ENCODE measurements at places on chromosomes 12 and 14.

DNA sequence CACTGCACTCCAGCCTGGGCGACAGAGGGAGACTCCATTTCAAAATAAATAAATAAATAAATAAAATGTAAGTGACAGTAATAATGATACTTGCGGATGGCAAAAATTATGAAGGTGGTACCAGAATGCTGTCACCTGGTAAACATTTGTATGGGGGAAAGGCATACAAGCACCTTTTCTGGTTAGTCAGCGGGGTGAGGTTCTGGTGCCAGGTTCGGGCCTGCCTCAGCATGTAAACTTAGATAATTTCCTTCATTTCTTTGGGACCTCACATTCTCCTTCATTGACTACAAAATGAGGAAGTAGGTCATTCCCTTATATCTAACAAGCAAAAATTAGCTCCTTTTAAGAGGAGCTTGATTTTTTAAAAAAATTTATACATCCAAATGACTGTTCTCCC, 10.8 kb downstream of the VTI1B start:
- DNase-seq = no peak

DNA sequence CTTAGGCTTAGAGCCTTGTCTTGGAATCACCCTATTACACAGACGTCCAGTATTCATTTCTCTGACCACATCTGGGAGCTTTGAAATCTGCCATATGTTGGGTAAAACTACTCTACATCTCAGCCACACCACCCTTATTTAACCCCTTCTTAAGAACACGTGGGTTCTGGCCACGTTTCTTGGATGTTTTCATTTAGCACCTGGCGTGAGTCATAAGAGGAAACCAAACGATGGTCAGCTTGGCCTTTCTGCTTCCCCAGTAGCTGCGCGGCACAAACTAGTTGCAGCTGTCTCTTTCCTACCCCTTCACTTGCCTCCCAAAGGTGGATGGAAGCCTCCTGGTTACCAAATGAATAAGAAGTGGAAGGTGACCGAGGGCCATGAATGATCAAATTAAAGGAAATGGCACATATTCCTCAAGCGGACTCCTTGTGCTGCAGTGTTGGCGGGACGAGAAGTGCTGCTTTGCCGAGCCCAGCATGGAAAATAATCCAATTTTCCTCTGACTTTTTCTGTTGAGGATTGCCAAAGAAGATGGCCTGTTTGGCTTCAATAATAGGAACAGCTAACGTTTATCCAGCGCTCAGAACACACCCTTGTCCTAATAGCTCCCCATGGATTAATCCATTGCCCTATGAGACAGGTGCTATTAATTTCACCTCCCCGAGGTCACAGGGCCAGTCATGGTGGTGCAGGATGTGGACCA, 154.1 kb downstream of the ZNF664 start:
- no peak for DNase-seq

DNA sequence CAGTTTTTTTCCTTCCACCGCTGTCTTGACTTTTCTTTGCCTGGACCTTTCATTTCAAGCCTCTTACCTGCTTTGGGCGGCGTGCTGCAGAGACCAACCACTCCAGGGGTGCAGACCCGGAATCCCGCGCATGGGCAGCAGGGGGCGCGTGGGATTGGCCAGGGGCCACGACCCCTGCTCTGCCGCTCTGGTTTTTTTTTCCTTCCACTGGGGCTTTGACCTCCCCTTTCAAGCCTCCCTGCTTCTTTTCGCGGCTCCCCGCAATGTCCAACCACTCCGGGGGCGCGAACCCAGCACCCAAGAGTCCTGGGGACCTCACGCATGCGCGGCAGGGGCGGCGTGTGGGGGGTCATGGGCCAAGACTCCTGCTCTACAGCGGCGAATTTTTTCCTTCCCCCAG, 325.1 kb downstream of the ALG10 start:
- DNase-seq = no peak

DNA sequence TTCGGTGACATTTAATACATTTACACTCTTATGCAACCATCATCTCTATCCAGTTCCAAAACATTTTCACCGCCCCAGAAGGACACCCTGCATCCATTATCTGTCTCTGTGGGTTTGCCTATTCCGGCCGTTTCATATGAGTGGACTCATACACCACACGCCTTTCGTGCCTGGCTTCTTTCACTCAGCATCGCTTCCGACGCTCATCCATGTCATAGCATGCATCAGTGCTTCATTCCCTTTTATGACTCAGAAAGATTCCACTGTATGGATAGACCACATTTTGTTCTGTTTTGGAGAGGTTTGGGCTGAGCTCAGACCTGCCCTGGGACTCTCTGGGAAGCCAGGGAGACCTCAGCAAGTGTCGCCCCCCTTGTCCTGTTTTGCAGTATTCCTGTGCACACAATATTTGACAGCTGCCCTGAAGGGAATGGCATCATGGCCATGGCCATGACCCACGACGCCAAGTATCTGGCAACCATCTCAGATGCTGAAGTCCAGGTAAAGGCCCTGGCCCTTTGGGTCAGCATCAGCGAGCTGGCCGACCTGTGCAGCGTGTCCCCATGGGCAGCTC, 23.8 kb downstream of the CFAP251 start:
- DNase-seq = no peak

Data from caudate nucleus (tissue), 63 donors.